GOT3 (cell line): ENCODE measurements at places on chromosomes 13 and 19.

DNA sequence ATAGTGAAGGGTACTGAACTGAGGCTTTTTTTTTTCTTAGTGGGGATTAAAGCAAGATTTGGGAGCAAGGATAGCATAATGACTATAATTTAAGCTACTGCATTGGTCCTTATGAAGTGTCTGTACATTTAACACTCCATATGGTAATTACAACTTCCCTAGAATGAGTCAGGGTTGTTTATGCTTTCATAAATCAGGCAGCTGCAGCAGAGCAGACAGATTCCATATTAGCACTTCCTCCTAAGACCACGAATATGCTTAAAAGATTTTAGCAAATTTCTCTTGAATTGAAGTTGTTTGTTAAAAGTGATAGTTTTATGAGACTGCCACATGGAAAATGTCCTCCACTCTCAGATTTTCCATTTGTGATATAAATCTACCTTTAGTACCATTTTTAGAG lies 401.1 kb upstream of the SPRY2 start:
- DNase-seq = no peak

GRCh38 chr13:96492766-96493165 lies 402.9 kb downstream of the HS6ST3 start:
- no peak for DNase-seq

DNA sequence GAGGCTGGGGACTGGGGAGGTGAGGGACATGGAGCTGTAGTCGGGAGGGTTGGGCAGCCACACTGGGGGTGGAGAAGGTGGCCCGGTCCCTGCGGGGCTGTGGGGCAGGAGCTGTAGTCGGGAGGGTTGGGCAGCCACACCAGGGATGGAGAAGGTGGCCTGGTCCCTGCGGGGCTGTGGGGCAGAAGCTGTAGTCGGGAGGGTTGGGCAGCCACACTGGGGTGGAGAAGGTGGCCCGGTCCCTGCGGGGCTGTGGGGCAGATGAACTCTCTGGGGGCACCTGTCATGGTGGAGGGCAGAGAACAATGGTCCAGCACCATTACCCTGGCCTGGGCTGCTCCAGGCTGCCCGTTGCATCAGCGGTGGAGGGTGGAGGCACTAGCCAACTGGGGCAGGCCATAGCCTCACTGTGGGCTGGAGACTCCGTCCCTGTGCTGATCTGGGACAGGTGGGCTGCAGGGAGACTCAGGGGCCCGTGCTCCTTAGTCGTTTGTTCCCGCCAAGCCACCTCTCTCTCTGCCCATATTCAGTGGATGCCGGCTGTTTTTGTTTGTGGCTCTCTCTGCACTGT lies 51.4 kb downstream of the ATP11A start:
- no peak for DNase-seq

DNA sequence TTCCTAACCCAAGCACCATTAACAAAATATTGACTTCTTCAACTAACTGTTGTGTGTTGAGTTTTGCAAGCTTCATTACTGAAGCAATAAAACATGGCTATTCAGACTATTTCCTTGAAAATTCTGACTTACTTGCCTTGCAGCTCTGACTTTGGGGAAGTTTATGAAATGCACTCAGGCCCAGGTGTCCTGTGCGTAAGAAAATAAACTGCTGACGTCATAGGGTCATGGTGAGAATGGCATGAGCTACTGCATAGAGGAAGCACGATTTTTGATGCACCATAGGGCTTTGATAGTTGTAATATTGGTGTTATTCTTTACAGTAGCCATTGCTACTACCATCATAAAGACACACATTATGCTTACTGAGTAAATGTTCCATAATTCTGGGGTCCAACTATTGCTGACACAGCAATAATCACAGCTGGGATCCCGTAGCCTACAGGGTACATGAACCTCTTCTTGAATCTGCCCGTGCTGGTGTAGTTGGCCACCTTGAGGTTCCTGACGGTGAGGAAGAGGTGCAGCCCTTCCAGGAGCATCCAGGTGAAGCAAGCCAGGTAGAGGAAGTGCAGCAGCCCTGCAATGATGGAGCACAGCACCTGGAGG lies 57.9 kb downstream of the MBD3L2B start:
- no peak for DNase-seq

DNA sequence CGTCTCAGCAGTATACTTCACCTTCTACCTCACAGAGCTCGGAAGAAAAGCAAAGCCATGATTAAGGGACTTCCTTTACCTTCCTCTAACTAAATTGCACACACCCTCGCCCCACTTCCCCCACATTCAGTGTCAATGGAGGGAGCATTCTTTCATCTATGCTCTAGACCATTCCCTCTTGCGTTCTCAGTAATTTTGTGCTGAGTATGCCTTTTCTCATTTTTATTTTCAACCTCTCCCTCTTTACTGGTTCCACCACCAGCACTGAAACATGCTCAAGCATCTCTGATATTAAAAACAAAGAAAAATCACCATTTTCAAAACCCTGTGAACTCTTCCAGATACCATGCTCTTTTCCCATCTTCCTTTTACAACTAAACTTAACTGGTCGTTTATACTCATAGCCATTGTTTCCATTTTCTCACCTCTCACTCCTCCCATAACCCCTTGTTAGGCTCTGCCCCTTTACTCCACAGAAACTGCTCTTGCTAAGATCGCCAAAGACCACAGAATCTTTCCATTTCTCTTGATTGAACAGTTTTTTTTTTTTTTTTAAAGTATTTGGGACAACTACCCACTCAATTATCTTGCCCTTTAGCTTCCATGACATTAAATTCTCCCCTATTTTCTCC lies 32.4 kb downstream of the SERPINE3 start:
- DNase-seq = no peak

DNA sequence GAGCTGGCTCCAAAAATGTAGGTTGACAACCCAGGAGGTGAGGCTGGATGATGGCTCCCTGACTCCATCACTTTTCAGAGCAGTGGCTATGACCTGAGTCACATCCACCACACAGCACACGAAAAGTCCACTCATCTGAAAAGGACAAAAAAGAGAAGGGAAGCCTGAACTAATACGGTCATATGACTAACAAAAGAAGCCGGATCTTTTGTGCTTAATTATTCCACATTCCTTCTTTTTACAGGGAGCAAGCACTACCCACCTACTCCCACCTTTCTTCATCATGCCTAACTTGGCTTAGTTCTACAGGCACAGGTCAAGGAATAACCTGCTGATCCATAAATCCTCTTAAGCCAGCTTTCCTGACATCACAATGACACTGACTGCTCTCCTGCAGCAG lies 601.3 kb upstream of the MIR17HG start:
- DNase-seq = no peak

DNA sequence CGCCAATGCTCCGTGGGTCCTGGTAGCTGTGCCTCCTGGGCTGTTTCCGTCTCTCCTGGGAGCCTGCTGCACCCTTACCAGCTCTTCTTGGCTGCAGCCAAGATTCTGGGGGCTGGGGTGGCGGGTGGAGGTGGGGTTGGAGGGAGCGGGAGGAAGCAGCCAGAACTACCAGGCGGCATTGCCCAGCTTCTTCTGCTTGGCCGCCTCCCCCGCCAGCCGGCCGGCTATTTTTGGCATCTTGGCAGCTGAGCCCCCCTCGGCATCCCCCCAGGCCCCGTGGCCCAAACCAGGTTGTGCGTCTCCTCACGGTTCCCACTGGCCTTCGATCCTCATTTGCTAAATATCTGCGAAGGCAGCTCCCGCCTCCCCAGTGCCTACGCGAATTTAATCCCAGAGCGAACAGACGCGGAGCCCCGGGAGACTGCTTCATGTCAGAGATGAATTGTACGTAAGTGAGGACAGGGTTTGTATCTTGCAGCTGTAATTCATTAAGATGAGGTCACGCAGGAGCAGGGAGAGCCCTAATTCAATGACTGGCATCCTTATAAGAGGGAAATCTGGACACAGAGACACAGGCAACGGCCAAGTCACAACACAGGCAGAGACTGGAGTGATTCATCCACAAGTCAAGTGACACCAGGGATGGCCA lies 12.8 kb upstream of the PEAK3 start:
- no peak for DNase-seq

DNA sequence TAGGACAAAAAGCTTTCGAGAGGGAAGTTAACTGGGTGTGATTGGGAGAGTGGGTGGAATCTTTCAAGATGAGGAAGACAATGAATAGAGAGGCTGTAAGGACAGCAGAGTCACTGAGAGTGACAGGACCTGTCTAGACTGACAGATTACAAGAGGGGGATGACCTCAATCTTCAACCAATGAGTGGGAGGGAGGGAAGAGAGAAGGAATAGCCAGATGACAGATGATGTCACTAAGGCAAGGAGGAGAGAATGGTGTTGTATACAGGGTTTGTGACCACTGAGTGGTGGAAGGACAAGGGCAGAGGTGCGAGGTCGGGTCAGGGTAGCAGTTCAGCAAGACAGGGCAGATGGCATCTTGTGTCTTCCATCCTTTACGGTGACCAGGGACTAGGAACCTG lies 5.8 kb upstream of the ILF3 start:
- DNase-seq = no peak
